ENCODE measurements at places on chromosomes 12 and 14. TPM values are rescaled to one million over a fixed set of nuclear protein-coding genes. Genes with fewer than 3 reads are reported as not detected.
A peak's percentile ranks its signal among the peaks of the same experiment; 100 is the strongest.

Gene RNF212B
- total RNA-seq: not detected

DNA sequence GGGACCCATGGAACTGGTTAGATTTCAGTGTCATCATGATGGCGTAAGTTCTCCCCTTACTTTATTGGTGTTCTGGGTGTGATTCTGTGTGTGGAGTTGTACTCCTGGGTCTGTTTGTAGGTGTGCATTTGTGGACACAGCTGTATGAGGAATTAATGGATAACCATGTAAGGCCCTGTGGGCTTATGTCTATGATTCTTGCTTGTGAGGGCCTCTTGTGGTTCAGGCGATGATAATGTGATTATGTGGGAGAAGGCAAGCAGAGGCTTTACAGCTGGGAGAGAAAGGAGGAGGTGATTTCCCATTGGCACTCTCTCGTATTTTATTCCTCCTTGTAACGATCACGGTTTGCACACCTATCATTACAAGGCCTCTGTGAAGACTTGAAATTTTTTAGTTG is 96.1 kb downstream of the SCN8A start:
- peaks cover 31% of the 10 kb centered on the region for H3K4me1 ChIP-seq
- peak overlapping the region; percentile 8 for H3K27ac ChIP-seq
- no peak for DNase-seq
- no peaks in the 10 kb centered on the region for H3K27me3 ChIP-seq

GRCh38 chr14:61346793-61347192 is 25.4 kb downstream of the PRKCH start:
- H3K27ac ChIP-seq: no peak overlapping the region
- no peak overlapping the region for H3K4me3 ChIP-seq
- no peaks in the 10 kb centered on the region for H3K27me3 ChIP-seq
- no peak for DNase-seq

DNA sequence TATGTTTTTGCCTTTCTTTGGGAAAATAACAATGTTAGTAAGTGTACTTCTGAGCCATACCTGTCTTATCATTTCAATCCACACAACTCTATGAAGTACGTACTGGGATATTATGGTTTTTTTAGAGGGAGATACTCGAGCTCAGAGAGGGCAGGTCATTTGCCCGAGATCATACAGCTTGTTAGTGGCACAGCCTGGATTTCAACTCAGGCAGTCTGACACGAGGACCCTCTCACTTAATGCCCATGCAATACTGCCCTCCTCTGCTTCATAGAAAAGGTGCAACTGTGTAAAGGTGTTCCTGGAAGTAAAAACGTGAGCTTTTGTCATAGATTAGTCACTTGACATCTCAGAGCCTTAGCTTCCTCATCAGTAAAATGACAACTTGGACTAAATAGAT is 128.0 kb downstream of the NDUFA12 start:
- H3K4me3 ChIP-seq: no peak overlapping the region
- H3K27ac ChIP-seq: no peak overlapping the region
- peak; percentile 63 for DNase-seq
- H3K4me1 ChIP-seq: peaks cover 27% of the 10 kb centered on the region
- H3K36me3 ChIP-seq: no peaks in the 10 kb centered on the region

GRCh38 chr14:60757567-60758002 is 23.0 kb downstream of the MNAT1 start:
- H3K4me1 ChIP-seq: peaks cover 56% of the 10 kb centered on the region
- no peak for DNase-seq
- H3K27ac ChIP-seq: peak overlapping the region; percentile 80
- no peak overlapping the region for H3K4me3 ChIP-seq
